ENCODE measurements at places on chromosomes 6 and 20. TPM values are rescaled to one million over a fixed set of nuclear protein-coding genes. Genes with fewer than 3 reads are reported as not detected.
A peak's percentile ranks its signal among the peaks of the same experiment; 100 is the strongest.

Gene PDCD2
- total RNA-seq = 41.3 TPM

DNA sequence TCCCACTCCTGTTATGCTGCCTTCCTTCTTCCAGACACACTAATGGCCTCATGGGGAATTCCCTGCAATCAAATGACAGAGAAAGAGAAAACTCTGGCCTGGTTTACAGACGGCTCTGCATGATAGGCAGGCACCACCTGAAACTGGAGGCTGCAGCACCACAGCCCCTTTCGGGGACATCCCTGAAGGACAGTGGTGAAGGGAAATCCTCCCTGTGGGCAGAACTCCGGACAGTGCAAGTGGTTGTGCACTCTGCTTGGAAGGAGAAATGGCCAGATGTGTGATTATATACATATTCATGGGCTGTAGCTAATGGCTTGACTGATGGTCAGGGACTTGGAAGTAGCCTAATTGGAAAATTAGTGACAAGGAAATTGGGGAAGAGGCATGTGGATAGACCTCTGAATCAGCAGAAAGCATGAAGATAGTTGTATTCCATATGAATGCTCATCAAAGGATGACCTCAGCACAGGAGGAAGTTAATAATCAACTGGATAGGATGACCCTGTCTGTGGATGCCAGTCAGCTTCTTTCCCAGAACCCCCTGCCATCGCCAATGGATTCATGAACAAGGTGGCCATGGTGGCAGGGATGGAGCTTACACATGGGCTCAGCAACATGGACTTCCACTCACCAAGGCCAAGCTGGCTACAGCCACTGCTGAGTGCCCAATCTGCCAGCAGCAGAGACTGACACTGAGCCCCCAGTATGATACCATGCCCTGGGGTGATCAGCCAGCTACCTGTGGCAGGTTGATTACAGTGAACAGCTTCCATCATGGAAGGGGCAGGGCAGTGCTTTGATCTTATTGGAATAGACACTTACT is 44.5 kb upstream of the VSX1 start:
- no peaks in the 10 kb centered on the region for H3K4me1 ChIP-seq
- no peak overlapping the region for H3K27ac ChIP-seq
- no peaks in the 10 kb centered on the region for H3K27me3 ChIP-seq
- H3K4me3 ChIP-seq = no peak overlapping the region
- no peaks in the 10 kb centered on the region for H3K36me3 ChIP-seq
- DNase-seq = no peak

Gene ALDH5A1
- total RNA-seq = 15.5 TPM

- H3K36me3 ChIP-seq = no peaks in the 10 kb centered on the region
- peaks cover 9% of the 10 kb centered on the region for H3K27me3 ChIP-seq
- no peak overlapping the region for H3K4me3 ChIP-seq
- no peak overlapping the region for H3K27ac ChIP-seq
- DNase-seq = no peak
Measured at GRCh38 chr6:99789767-99790166, 183.1 kb downstream of the PRDM13 start.

- peaks cover 42% of the 10 kb centered on the region for H3K36me3 ChIP-seq
- DNase-seq = no peak
- H3K4me1 ChIP-seq = peaks cover 8% of the 10 kb centered on the region
Measured at GRCh38 chr6:148525453-148525852, 182.8 kb downstream of the SASH1 start.

DNA sequence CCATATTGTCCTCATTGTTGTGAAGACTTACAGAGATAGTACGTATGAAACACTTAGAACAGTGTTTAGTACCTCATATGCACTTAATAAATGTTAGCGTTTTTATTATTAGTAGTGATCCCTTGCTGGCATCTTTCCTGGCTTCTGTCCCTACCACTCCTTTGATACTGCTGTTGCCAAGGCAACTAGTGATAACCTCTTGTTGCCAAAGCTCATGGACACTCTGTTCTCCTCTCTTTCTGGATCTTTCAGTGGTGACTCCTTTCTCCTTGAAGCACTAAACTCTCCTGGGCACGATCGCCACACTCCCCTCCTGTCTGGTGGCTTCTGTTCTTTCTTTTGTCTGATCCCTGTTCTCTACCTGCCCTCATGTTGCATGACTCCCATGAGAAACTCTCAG is 83.5 kb downstream of the FOXO3 start:
- DNase-seq = no peak
- H3K27ac ChIP-seq = no peak overlapping the region
- H3K27me3 ChIP-seq = no peaks in the 10 kb centered on the region
- peaks cover 7% of the 10 kb centered on the region for H3K36me3 ChIP-seq
- H3K4me1 ChIP-seq = peaks cover 29% of the 10 kb centered on the region

- no peaks in the 10 kb centered on the region for H3K4me1 ChIP-seq
- H3K27me3 ChIP-seq = no peaks in the 10 kb centered on the region
- no peak overlapping the region for H3K27ac ChIP-seq
- no peaks in the 10 kb centered on the region for H3K36me3 ChIP-seq
- no peak overlapping the region for H3K4me3 ChIP-seq
Measured at GRCh38 chr6:157613011-157613522, 210.0 kb upstream of the SNX9 start.

GRCh38 chr6:28336284-28337120 is 554 bp upstream of the ZSCAN31 start:
- peak overlapping the region; percentile 78 for H3K4me3 ChIP-seq
- peaks cover 12% of the 10 kb centered on the region for H3K4me1 ChIP-seq
- DNase-seq = no peak
- no peaks in the 10 kb centered on the region for H3K36me3 ChIP-seq
- no peaks in the 10 kb centered on the region for H3K27me3 ChIP-seq

Gene PRSS16
- 15.1 TPM for total RNA-seq

DNA sequence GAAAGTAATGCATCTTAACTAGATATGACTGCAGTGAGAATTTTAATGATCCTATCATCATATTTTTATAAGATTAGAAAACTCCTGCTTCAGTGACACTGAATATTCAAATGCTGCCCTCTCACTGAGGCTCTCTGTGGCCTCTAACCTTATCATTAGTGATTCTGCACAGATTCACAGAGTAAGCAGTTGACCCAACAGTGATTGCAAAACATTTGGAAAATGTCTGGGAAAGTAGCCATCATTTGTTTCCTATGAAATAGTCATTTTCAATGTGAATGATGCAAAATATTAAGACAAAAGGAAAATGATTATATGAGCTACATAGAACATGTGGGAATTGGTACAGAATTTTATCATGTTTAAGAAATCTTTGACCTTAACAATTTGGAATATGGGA is 210.3 kb downstream of the TBX18 start:
- no peaks in the 10 kb centered on the region for H3K36me3 ChIP-seq
- no peaks in the 10 kb centered on the region for H3K4me1 ChIP-seq
- H3K27me3 ChIP-seq = no peaks in the 10 kb centered on the region
- DNase-seq = no peak
- no peak overlapping the region for H3K4me3 ChIP-seq
- H3K27ac ChIP-seq = no peak overlapping the region

DNA sequence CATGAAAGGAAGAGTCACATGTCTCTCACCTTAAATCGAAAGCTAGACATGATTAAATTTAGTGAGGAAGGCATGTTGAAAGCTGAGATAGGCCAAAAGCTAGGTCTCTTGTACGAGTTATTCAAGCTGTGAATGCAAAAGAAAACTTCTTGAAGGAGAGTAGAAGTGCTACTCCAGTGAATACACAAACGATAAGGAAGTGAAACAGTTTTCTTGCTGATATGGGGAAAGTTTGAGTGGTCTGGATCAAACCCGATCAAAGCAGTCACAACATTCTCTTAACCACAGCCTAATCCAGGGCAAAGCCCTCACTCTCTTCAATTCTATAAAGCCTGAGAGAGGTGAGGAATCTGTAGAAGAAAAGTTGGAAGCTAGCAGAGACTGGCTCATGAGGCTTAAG is 1.9 kb upstream of the TPD52L1 start:
- H3K27me3 ChIP-seq = no peaks in the 10 kb centered on the region
- H3K27ac ChIP-seq = peak overlapping the region; percentile 40
- no peak overlapping the region for H3K4me3 ChIP-seq
- no peak for DNase-seq

- H3K27me3 ChIP-seq = no peaks in the 10 kb centered on the region
- H3K36me3 ChIP-seq = peaks cover 25% of the 10 kb centered on the region
- DNase-seq = no peak
- H3K4me1 ChIP-seq = no peaks in the 10 kb centered on the region
- H3K4me3 ChIP-seq = no peak overlapping the region
- H3K27ac ChIP-seq = no peak overlapping the region
Measured at GRCh38 chr6:107867302-107867615, 43.1 kb upstream of the SCML4 start.
